ENCODE measurements at places on chromosomes 1 and 21.

DNA sequence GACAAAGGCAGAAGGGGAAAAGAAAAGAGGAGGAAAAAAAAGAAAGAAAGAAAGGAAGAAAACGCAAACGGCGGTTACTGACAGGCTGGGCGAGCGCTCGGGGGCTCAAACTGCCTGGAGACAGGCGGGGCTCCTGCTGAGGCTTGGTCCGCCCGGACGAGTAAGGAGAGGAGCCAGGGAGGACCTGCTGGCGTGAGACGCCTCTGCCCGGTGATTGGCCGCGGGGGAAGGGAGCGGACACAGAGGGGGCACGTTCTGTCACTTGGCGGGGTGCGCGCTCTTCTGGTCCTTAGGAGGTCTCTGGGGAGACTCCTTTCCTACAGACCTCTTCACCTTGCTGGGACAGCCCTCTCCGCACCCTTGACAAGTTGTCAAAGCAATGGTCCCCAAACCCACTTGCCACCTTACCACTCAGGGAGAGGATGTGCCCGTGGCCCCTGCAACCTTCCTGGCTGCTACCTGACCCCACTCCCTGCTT, 791 bp upstream of the PIK3R3 start:
- DNase-seq = no peak

DNA sequence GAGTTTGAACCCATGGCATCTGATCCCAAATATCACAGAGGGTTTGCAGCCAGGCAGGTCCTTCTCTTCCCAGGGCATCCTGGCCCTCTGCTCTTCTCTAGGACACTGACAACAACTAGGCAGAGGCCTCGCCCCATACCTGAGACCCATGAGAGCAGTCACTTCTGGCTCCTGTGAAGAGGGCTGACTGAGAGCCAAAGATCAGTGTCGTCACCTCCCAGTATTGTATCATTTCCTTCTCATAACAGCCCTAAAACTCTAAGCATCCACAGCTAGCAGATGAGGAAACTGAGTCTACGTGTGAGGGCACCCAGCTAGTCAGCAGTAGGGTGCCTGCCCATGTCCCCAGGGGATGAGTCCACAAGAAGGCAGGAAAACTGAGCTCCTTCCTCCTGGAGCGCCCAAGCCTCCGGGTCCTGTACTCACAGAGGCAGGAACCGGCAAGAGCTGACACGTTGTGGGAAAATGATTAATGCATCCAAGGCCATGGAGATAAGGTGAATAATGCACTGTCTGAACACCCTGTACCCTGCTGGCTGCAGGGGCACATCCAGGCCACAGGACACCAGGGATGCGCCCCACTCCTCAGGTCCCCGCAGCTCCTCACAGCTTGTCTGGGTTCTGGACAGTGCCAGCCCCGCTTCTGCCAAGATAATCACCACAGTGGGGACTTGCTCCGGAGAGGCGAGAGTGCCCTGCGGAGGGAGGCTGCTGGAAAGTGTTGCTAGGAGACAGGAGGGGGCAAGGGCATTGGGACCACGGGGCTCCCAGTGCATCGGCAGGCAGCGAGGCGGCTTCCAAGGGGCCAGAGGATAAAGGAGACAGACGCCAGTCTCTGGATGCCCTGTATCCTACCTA, 340.0 kb downstream of the NPHP4 start:
- DNase-seq = no peak

GRCh38 chr1:44472620-44473525, 67.8 kb downstream of the RNF220 start:
- DNase-seq = no peak

GRCh38 chr1:112165375-112165774, 175.9 kb upstream of the KCND3 start:
- DNase-seq = no peak

- peak; percentile 63 for DNase-seq
These were observed 226.6 kb downstream of the RERE start for GRCh38 chr1:8590721-8591351.

DNA sequence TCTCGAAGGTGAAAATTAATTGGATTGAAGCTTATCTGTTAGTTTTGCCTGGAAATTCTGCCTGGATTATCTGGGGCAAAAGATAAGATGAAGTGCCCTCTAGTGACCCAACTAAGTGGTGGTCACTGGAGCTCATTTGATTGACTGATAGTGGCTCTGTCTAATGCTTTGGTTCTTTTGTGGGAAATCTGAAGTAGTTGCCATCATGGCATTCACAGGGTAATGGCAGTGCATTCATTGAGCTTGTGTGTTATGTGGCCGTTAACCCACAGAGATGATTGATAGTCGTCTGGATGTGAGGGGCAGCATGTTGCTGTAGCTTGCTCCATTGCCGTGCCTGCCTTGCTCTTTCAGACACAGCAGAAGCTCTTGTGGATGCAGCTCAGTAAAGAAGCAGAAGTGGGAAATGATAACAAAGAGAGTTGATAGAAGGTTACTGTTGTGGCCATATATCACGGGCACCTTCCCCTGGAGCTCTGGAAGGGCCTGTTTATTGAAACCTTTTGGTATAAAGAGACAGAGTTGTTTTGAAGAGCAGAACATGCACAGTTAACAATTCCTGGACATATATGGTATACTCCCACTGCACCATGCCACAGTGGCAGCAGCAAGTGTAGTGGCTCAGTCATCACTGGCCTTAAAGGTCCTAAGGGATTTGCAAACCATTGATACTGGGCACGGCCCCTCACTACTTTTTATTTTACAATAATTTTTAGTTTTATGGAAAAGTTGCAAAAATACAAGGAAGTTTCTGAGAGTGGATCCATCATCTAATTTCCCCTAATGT, 42.0 kb downstream of the CXADR start:
- no peak for DNase-seq

GRCh38 chr1:111719135-111719534, 20.1 kb downstream of the INKA2 start:
- DNase-seq = no peak

DNA sequence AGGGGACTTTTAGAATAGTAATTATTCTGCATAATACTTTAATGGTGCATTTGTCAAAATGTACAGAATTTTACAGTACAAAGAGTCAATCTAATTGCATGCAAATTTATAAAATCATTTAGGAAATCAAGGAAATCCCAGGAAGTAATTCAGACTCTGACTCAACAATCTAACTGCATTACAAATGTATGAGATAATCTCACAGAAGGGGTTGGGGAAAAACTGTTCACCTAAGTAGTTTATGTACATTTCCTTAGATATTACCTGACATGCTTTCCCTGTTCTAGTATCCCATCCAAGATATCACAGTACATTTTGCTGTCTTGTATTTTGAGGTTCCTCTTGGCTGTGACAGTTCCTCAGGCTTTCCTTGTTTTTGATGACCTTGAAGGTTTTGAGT, 4.7 kb downstream of the CRB1 start:
- DNase-seq = no peak

GRCh38 chr21:38277501-38278131, 20.8 kb downstream of the KCNJ15 start:
- no peak for DNase-seq

DNA sequence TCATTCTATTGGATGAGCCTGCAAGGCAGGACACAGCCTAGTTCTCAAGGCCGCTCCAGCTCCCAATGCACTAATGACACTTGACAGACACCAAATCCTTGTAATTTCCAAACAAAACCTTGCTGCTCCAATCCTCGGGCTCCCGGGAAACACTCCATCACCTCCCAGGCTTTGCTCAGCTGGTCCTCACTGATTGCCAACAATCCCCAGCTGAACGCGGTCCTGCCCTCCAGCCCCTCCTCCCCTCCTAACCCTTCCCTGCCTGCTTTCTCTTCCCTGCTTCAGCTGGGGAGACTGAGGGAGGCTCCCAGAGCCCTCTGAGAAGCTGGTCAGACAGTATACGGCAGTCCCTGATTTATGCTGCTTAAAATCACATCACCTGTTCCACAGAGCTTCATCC, 114.4 kb upstream of the TNR start:
- DNase-seq = no peak

GRCh38 chr1:183598386-183598785, 8.1 kb upstream of the NCF2 start:
- peak; percentile 65 for DNase-seq

- DNase-seq = peak; percentile 16
These were observed 37.1 kb upstream of the GADD45A start for GRCh38 chr1:67647814-67648358.

DNA sequence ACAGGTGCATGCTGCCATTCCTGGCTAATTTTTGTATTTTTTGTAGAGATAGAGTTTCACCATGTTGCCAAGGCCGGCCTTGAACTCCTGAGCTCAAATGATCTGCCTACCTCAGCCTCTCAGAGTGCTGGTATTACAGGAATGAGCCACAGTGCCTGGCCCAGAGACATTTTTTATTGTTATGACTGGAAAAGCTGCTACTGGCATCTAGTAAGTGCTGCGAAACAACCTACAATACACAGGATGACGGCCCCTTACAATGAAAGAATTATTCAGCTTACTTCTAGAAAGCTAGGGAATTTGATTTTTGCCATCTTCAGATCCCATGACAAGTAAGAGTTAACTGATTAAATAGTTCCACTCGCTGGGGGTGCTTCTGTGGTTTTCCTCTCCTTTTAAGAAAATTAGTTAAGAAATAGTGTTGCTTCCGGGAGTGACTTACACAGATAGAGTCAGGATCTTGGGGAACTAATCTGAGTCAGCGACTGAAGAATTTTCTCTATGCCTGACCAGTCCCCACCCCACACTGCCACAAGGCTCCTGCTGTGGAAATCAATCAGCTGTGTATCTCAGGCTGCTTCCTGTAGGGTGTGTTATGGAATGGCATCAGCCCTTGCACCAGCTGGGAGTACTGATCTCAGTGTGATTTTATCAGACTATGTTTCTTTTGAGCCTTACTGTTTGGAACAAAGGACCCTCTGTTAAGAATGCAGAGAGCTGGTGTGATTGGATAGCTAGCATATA, 93.0 kb upstream of the BMP8A start:
- peak; percentile 56 for DNase-seq

GRCh38 chr1:154193821-154194220, 1.9 kb upstream of the TPM3 start:
- peak; percentile 24 for DNase-seq

GRCh38 chr1:13737398-13737797, 37.4 kb downstream of the PRDM2 start:
- DNase-seq = peak; percentile 56

- DNase-seq = no peak
These were observed 59.4 kb downstream of the RUNX3 start for GRCh38 chr1:24870551-24871195.

- DNase-seq = no peak
These were observed 308.2 kb downstream of the DISC1 start for GRCh38 chr1:231934797-231935196.

DNA sequence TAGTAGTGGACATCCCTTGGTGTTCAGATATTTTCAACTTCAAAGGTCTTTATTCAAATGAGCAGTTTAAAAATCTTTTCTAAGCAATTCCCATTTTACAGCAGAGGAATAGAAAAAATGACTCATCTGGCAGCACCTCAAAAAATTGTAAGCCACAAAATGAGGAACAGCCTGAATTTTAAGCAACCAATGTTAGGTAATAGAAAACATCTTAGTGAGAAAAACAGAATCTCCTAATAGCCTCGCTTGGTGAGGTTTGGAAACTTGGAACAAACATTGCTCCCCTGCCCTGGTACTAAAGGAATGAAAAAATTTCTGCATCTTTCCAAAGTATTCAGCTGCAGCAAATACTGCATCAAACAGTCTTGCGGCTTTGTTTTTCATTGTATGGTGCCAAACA, 264.4 kb downstream of the NTNG1 start:
- no peak for DNase-seq

DNA sequence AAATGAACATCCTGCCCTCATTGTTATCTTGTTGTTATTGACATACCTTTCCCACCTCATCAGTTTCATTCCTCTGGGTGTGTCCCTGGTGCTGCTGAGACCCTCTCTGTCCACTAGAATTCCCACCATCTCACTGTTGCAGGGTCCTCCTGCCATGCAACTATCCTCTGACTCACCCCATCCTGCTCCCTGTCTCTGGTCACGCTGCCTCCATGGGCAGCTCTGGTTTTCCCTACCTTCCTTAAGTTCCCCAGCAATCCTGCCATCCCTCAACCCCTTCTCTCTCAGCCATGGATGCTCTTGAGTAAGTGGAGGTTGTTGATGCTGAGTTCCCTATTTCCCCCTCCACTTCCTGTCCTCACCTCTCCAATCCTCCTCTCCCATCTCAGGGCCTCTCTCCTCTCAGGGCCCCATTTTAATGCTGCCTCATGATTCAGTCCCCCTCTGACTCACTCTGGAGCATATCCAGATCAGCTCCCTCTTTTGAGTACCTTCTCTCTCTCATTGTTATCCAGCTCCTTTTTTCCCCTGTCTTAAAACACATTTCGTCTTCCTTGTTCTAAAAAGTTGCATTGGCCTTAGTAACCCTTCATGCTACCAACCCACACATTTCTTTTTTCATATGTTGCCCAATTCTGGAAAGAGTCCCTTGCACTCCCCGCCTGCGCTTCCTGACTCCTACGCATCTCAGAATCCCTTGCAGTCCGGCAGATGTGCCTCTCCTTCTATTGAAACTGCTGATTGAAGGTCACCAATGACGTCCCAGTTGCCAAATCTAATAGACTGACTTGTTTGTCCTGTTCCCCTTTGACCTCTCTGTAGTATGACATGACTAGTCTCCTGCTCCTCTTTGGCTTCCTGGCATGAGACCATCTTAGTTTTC, 92.0 kb downstream of the CNIH3 start:
- DNase-seq = no peak

DNA sequence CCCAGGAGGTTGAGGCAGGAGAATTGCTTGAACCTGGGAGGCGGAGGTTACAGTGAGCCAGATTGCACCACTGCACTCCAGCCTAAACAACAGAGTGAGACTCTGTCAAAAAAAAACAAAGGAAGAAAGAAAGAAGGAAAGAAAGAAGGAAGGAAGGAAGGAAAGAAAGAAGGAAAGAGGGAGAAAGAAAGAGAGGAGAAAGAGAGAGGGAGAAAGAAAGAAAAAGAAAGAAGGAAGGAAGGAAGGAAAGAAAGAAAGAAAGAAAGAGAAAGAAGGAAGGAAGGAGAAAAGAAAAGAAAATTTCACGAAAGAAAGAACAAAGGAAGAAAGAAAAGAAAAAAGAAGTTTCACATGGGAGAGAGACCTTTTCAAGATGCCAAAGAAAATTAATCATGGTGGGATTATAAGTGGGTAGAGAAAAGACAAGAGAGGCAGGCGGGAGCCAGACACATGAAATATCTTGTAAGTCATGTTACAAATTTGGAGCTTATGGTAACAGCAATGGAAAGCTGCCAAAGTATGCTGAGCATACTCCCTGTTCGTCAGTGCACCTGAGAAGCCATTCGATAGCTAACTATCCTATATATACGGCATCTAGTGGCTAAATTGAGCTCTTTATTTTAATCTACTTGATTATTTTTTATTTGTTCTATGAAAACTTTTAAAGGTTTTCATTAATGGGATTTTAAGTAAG, 41.3 kb upstream of the TNFSF4 start:
- DNase-seq = no peak
